EH (cell line): ENCODE measurements at places on chromosomes 5 and 9.

DNA sequence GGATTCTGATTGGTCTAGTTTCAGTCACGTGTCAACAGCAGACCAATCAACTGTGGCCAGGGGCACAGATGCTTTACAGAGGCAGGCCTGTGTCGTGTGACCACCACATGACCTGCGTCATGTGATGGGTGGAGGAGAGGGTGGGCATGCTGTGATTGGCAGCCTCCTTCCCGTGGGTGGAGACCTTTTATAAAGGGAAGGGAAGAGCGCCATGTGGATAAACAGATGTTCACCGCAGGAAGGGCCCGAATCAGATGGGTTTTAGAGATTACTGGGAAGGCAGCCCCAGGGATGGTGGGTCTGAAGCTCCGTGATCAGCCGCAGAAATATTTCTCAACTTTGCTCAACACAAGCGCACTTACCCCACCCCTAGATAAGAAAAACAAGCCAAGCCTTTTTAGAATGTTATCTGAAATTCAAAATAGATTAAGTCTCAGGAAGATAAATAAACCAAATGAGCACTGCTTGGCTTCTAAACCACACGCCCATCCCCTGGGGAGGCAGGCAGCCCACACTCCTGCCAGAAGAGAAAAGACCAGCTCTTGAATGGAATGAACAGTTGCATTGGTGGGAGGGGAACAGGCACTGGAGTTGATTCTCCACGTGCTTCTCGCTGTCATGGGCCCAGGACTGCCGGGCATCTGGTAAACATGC is 43.6 kb downstream of the ROPN1L start:
- peak; percentile 84 for DNase-seq

DNA sequence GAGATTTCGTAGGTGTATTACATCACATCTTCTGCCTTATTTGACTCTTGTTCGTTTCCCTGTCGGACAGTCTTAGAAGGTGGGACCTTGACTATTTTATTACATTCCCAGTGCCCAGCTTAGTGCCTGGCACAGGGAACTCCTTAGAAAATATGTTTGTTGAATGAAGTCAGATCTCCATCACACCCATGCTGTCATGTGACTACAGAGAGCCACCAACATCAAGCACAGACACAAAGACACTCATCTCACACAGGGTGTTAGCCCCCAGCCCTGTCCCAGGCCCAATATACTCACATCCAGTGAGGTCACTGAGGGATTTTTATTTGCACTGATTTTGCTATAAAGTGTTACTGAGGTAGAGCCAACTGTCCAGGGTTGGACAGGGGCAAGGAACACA is 692 bp upstream of the SRA1 start:
- no peak for DNase-seq

DNA sequence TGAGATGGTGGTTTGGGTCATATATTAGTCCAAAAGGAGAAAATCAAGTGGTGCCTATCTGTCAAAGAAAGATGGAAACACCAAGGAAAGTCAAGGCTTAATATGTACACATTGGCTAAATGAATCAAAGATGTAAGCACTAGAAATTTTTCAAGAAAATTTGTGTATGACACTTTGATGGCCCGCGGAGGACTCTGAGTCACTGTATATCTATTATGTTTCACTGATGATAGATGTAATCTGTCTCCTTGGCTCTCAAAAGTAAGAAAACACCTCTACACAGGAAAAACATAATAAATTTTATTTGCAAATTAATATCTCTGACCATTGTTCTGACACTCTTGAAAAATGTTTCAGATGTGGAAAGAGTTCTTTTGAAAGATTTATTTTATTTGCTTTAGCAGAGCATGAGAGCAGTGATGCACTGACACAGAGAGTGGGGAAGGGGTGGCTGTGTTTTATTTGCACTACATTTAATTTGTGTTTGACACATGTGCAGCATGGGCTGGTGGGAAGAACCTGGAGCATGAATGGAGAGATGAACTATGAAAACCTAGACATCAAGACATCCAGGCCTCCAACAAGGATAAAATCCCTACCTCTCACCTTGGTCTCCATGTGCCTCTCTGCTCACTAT is 180.8 kb upstream of the GAS1 start:
- DNase-seq = no peak

- DNase-seq = no peak
Measured at GRCh38 chr9:3887786-3888496, 362.1 kb upstream of the RFX3 start.

- no peak for DNase-seq
Measured at GRCh38 chr9:102986425-102986824, 8.7 kb upstream of the CYLC2 start.

DNA sequence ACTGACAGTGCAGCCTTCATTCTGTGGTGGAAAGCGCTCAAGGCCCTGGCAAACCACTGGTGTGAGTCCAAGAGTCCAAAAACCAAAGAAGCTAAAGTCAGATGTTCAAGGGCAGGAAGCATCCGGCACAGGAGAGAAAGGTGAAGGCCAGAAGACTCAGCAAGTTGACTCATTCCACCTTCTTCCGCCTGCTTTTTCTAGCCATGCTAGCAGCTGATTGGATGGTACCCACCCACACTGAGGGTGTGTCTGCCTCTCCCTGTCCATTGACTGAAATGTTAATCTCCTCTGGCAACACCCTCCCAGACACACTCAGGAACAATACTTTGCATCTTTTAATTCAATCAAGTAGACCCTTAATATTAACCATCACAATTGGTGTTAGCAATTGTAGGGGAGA is 296.1 kb downstream of the NDUFS4 start:
- no peak for DNase-seq

DNA sequence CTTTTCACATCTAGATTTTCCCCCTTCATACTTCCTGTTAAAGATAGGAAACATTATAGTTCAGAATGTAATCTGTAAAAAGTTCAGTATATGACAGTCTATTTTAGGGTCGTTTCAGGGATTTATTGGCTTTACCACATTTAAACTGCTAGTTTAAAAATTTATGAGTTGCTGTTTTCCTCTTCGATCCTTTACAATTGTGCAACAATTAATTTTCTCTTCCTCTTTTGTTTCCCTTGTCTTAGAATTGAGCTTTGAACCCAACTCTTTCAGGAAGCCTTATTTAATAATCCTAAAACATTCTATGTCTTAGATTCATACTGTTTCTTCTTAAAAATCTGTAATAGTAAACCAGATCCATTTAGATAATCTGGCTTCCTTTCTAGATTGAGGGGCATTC is 16.4 kb downstream of the ZSWIM6 start:
- no peak for DNase-seq

GRCh38 chr5:395156-395920 is 47.6 kb upstream of the EXOC3 start:
- peak; percentile 97 for DNase-seq

DNA sequence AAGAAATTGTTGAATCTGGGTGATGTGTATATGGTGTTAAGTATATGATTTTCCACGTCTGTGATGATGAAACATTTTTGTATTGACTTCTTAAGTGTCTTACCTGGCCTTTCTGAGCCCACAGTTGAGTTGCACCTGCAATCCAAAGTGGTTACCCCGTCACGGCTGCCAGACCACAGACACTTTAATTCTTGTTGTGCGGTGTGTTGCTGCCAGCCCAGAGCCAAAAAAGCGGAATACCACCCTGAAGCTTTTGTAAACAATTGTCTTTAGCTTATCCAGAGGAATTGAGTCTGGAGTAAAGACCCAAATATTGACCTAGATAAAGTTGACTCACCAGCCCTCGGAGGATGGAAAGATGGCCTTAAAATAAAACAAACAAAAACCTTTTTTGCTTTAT is 35.1 kb downstream of the MTAP start:
- DNase-seq = no peak
